Glomerular endothelial cell (primary cell): ENCODE measurements at places on chromosomes 2 and 18.
A peak's percentile ranks its signal among the peaks of the same experiment; 100 is the strongest.

GRCh38 chr2:205482399-205483081 is 199.8 kb upstream of the NRP2 start:
- no peak for DNase-seq

GRCh38 chr2:52311862-52312261 is 1279.9 kb upstream of the NRXN1 start:
- no peak for DNase-seq

GRCh38 chr2:241599615-241600014 is 37.3 kb downstream of the THAP4 start:
- no peak for DNase-seq

DNA sequence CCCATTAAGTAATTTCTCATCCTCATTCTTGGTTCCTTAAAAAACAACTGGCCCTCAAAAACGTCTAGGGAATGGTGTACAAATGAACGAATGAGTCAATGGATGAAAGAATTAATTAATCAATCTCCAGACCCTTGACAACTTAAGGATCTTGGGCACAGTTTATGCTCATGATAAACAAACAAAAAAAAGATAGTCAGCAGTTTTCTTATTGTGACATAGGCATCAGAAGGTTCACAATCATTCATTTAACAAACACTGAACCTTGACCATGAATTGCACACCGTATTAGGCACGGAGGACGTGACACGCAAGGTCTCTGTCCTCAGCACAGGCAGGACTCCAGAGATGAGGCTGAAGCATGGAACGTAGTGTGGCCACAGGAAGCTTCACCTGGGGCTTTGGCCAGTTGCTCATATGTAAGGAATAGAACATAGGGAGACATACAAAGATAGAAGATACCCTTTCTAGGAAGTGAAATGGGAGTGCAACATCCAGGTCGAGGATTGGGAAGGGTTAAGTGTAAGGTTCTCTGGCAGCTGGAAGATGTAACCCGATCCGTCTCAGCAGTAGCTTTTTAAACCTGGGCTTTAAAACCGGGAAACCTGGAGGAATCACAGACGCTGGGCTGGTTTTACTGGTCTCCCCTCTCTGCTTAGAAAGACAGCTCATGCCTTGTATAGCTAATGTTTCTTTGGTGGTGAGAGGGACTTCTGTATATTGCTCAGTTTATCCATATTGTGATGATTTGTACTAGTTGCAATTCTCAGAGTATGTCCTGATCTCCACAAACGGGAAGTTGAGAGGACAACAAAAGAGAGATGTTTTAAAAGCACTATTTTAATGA is 8.9 kb upstream of the LTBP1 start:
- no peak for DNase-seq

- DNase-seq = no peak
Observed at GRCh38 chr2:237868631-237869342, 9.4 kb downstream of the RAMP1 start.

- DNase-seq = no peak
Observed at GRCh38 chr2:25021791-25022362, 20.0 kb upstream of the EFR3B start.

- no peak for DNase-seq
Observed at GRCh38 chr2:23092831-23093230, 292.1 kb upstream of the KLHL29 start.

- DNase-seq = no peak
Observed at GRCh38 chr2:239106314-239106908, 258.5 kb downstream of the TWIST2 start.

- DNase-seq = no peak
Observed at GRCh38 chr2:174059884-174060244, 94.7 kb upstream of the SP3 start.

GRCh38 chr2:20509770-20510490 is 63.1 kb downstream of the RHOB start:
- DNase-seq = no peak

DNA sequence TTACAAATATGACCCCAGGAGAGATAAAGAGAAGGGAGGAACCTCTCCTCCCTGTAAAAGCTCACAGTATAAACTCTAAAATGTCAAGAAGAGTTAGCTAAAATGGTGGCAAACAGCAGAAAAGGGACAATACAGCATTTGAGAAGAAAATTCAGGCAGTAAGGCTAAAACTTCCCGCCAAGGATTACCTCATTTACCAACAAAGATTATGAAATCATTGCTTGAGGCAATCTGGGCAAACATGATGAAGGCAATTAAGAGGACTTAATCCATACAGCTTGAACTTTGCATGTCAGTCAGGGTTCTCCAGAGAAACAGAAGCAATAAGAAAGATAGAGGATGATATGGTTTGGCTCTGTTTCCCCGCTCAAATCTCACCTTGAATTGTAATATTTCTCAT is 81.4 kb downstream of the CMPK2 start:
- no peak for DNase-seq

DNA sequence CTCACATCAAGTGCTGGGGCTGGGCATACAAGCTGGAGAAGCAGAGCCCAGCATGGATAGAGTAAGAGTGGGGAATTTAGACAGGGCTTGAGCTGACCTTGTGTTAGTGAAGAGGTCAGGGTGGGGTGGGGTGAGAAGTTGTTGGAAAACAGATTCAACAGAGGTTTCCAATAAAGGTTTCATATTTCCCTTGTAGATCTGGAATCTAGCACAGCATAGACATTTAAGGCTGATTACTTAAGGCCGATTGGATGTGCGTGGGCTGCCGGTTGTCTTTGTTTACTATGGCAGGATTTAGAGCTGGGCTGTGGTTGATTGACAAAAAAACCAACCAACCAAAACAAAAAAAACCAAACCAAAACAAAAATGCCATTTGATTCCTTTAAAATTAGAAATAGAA is 114.9 kb upstream of the SEC11C start:
- DNase-seq = no peak

DNA sequence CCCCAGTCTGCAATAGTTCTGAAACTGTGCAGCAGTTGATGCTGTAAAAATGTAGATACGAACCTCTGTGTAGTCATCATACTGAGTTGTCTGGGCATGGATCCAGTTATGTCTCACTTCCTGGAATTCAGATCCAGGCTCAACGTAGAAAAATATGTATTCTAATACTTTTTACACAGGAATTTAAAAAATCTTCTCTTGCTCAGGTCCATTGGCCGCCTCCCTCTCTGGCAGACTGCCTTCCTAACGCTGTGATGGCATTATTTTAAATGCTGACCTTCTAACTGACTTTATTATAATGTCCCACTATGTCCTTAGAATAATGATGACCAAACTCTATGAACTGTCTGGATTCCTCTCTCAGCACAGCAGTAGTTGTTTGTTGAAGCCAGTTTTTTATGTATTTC is 119.6 kb downstream of the FEZ2 start:
- DNase-seq = peak; percentile 90

GRCh38 chr2:176234940-176235339 is 34.3 kb upstream of the MTX2 start:
- DNase-seq = no peak

DNA sequence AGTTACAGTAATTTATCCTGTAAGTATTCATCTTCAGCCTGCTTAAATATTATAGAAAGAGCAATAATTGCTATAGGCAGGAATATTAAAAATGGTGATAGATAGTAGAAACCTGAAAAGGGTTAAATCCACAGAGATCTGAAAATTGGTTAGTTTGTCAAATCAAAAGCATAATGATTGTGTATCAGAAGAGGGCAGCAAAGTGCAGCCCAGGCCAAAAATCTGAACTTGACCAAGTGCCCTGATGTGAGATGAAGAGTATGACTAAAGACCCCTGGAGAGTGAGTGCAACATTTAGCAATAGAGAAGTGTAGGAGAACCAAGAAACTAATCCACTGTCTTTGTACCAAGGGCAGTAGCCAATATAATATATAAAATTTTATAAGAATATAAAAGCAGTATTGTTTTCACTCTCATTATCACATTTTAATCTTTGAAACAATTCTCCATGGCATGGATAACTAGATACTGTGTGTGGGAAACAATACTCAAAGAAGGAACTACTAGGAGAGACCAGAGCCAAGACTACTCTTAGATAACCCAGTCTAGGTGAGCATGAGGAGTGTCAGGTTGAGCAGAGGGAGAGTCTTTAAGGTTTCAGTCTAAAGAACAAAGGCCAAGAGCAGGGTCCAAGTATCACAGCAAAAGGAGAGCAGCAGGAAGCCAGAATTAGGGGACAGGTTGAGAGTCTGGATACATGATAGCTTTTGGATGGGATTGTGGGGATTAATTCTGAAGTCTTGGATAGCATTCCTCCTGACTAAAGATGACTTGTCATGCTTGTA is 148.7 kb downstream of the CALCRL start:
- no peak for DNase-seq

GRCh38 chr18:990197-990596 is 85.5 kb downstream of the ADCYAP1 start:
- no peak for DNase-seq

DNA sequence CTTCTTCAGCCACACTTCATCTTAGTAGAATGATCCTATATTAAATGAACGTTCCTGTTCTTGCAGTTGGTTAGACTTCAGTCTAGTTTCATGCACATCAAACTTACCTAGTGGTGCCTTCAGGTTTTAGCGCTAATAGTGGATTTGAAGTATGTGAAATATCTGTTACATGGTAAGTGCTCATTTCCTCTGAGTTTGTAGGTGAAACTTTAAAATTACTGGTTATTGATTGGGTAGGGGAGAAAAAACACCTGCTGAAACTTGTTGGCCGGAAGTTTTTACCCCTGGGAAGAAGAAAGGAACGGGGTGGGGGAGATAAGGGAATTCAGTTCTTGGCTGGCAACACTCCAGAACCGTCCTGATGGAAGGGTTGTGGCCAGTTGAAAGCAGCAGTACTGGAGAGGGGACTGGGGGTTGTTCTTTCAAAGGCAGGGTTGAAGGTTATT is 112.8 kb downstream of the SPTBN1 start:
- no peak for DNase-seq

- no peak for DNase-seq
Observed at GRCh38 chr2:207494137-207494536, 35.6 kb upstream of the CREB1 start.

DNA sequence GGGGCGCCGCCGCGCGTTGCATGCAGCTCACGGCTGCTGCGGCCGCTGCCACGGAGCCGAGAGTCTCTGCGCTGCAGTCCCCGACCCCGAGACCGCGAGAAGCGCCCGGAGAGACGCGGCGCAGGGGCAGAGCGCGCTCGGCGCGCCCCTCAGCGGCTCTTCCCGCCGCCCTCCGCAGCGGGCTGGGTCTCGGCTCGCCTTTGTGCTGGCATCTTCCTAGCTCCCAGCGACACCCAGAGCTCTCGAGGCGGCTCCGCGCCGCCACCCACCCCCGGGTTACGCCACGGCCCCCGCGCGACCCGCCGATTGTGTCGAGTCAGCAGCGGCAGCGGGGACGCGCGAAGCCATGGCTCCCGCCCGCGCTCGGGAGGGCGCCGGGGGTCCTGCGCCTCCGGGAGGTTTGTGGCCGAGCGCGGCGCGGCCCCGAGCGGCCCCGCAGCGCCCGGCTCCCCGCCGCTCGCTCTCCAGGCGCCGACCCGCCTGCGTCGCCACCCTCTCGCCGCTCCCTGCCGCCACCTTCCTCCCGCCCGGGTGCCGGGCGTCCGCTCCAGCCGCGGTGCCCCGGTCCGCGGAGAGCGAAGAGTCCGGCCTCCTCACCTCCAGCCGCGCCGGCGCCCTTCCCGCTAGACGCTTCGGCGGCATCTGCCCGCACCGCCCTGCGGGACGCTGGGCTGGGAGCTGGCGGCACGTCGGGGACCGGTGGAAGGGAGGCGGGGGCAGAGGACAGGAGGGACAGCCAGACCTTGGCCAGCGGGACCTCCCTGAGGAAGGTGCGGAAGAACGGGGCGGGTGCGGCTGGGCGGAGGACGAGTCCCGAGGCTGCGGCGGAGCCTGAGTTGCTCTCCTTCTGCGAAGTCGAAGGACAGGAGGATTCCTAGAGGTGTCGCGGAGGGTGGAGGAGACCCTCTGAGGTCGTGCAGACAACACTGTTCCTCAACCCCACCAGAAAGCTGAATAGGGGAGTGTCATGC is 46.3 kb upstream of the CCDC150 start:
- no peak for DNase-seq

DNA sequence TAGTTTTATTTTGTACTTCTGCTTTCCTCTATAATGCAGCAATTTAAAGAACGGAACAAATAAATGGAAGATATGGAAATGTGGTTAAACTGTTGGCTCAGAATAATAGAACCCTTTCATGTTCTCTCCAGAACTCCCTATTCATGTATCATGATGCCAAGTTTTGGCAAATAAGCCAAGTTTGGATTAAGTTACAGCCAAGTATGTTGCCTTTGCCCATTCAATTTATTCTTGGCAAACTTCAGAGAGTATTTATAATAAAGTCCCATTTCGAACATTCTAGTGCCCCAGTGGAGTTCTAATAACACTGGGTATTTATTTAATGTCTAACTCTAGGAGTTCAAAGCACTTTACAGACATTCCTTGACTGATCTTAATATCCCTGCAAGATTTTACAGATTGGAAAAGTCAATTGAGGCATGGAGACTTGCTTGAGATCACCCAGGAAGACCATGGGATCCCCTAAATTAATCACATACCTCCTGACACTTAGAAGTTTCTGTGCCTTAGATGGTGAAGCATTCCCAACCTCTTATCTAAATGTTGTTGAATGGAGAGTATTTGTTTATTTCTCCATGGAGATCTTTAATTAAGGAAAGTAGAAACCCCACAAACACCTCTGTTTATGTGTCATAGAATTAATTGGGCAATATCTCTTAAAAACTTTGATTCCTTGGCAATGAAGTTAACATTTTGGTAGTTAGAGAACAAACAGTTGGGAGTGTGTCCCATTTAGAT is 106.7 kb downstream of the ACKR3 start:
- no peak for DNase-seq

- DNase-seq = no peak
Observed at GRCh38 chr18:73660931-73661856, 486.4 kb downstream of the FBXO15 start.

- DNase-seq = no peak
Observed at GRCh38 chr2:128324897-128325410, 6.3 kb upstream of the HS6ST1 start.

GRCh38 chr2:85706599-85707296 is 12.6 kb downstream of the GNLY start:
- no peak for DNase-seq

DNA sequence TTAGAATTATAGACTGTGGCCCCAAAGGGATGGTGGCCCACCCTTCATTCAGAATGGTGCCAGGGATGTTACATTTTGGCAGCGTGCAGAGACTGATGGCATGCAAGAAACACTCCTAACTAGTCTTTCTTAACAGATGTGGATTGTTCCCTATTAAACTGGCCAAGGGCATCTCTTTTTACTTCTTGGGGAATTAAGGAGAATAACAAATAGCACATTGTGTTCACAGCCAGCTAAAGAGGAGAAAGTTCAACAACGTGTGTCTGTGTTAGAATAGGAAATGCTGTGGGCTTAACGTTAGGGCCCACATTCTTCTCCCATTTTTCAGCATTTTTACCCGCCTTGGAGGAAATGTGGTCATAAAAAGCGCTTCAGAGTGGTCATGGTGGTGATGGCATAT is 404.8 kb downstream of the CDH2 start:
- DNase-seq = no peak

DNA sequence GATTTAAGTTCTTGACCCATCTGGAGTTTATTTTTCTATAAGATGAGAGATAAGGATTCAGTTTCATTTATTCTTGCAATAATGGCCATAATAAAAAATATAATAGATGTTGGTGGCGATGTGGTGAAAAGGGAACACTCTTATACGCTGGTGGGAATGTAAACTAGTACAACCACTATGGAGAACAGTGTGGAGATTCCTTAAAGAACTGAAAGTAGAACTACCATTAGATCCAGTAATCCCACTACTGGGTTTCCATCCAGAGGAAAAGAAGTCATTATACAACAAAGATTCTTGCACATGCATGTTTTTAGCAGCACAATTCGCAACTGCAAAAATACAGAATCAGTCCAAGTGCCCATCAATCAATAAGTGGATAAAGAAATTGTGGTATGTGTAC is 1040.5 kb upstream of the GYPC start:
- DNase-seq = no peak

- no peak for DNase-seq
Observed at GRCh38 chr2:64881037-64881492, 108.1 kb upstream of the SLC1A4 start.
